NCI-H2029 treated with DMSO at 0.1 percent for 48 hours (cell line): ENCODE measurements at places on chromosomes 7 and 10.

GRCh38 chr7:139918480-139918879 lies 89.4 kb downstream of the TBXAS1 start:
- no peak for DNase-seq

GRCh38 chr7:128379900-128380479 lies 18.5 kb upstream of the PRRT4 start:
- no peak for DNase-seq

- no peak for DNase-seq
Observed at GRCh38 chr10:96137567-96137966, 7.5 kb downstream of the ZNF518A start.

DNA sequence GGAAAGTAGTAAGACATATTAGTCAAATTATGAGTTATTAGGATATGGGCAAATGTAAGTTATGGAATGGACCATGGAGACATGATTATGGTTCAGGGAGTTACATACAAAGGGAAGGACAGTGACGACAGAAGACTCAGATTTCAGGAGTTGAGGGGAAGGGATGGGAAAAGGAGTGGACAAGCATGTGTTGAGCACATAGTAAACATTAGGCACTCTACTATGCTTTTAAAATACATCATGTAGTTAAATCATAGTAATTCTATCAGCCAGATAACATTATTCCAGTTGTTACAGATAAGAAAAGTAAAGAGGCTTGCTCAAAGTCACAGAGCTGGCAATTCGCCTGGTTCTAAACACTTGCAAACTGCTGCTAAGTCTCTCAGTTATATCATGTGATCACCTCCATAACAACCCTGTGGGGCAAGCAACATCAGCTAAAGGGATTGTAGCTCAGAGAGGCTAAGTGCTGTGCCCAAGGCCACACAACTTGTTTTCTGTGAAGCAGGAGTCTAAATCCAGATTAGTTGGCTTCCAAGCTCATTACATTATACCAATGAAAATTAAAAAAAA lies 115.2 kb upstream of the MDFIC start:
- no peak for DNase-seq

- no peak for DNase-seq
Observed at GRCh38 chr7:134694299-134694698, 47.6 kb downstream of the BPGM start.
